ENCODE measurements at places on chromosomes 11 and 22.

GRCh38 chr11:21646351-21646750 is 546.5 kb upstream of the ANO5 start:
- no peaks in the 10 kb centered on the region for H3K27me3 ChIP-seq
- H3K36me3 ChIP-seq: no peaks in the 10 kb centered on the region
- no peak for DNase-seq
- H3K27ac ChIP-seq: no peak overlapping the region

DNA sequence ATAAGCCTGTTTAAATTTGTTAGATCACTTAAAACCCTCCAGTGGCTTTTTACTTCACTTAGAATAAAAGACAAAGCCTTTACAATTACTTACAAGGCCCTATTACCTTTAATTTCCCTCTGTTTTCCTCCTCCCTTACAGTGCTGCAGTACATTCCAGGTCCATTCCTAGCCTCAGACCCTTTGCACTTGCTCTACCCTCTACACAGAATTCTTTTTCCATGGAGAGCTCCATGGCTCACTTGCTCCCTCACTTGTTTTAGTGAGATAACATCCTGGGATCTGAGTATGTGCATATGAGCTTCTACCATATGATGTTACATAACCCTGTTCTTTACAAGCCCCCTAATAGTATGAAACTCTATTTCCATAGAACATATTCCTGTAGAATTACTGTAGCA is 24.4 kb downstream of the ZNF214 start:
- no peak overlapping the region for H3K27ac ChIP-seq
- H3K27me3 ChIP-seq: no peaks in the 10 kb centered on the region
- H3K36me3 ChIP-seq: no peaks in the 10 kb centered on the region
- no peak overlapping the region for H3K4me3 ChIP-seq

GRCh38 chr11:62796281-62796680 is 4.5 kb upstream of the TMEM223 start:
- peaks cover 71% of the 10 kb centered on the region for H3K36me3 ChIP-seq
- H3K4me1 ChIP-seq: peaks cover 11% of the 10 kb centered on the region

DNA sequence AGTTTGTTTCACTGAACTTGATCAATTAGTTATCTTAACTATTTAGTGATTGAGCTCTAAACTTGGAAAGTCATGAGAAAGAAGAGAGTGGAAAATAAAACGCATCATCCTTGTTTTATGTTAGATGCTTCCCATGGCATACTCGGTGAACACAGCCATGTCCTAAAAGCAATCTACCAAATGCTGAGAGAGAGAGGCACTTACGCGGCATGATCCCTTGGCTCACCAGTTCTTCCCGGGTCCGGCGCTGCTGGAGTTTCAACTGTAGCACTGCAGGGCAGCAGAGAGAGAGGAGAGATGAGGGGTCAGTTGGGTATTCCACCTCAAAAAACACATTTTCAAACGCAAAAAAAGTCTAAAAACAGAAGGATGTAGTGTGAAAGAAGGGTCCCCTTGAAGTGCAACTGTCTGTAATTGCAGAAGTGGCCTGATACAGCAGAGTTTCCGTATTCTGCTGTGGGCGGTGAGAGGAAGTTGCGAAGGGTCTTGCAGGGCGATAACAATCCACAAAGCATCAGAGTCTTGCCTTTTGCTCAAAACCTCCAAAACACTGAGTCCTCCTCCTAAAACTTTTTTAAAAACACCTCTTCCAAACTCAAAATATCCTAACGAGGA is 92.7 kb downstream of the SGSM3 start:
- peaks cover 29% of the 10 kb centered on the region for H3K4me1 ChIP-seq
- H3K27me3 ChIP-seq: no peaks in the 10 kb centered on the region
- H3K36me3 ChIP-seq: no peaks in the 10 kb centered on the region
- peak; percentile 7 for DNase-seq

DNA sequence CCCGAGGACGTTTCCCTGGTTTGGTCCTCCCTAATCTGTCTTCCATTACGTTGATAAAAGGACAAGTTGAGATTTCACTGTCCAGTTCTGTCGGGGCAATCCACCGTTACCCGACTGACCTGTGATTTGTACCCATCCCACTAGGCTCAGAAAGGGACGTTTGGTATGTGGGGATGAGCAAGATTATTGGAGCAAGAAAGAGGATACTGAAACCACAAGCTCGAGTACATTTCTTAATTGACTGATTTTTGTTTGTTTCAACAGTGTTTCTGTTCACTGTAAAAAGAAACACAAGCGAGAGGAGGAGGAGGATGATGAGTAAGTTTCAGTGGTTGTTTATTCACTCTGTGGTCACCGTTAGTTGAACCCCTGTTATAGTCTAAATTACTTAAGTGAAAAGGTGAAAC is 969 bp downstream of the CCDC117 start:
- H3K27me3 ChIP-seq: no peaks in the 10 kb centered on the region
- DNase-seq: no peak

DNA sequence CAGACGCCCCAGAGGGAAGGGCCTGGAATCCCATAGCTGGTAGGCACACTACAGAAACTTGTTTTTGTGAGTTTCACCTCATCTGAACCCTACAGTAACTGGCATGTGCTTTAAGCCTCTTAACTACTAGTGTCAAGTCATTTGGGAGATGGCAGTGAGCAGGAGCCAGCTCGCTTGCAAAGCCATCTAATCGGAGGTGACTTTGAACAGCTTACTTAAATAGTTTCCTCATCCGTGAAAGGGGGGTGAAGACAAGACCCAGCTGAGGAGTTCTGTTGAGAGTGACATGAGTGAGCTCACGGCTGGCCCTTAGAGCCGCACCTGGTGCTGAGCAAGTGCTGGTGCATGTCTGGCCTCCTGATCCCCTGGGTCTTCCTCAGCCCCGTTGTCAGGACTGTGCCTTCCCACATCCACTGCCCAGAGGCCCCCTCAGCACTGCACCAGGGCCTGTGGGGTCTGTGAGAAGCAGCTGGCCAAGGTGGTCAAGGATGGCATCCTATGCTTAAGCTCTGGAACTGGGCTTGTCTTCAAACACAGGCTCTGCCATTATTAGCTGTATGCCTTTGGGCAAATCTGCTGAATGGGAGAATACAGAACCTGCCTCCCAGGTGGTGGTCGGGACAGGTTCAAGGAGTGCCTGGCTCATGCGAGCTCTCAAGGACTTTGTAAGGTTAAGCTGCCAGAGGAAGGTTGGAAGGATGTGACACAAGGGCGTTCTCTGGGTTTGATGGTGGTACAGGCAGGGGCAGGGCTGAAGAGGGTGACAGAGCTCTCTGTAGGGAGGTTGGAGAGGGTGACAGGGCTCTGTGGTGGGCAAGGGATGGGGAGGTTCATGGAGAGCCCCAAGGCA is 27.3 kb downstream of the INCENP start:
- peaks cover 51% of the 10 kb centered on the region for H3K36me3 ChIP-seq
- no peak for DNase-seq
- H3K27ac ChIP-seq: no peak overlapping the region
- no peaks in the 10 kb centered on the region for H3K4me1 ChIP-seq
- H3K4me3 ChIP-seq: no peak overlapping the region

GRCh38 chr11:61969838-61970662 is 2.6 kb upstream of the FTH1 start:
- H3K4me3 ChIP-seq: no peak overlapping the region
- peaks cover 9% of the 10 kb centered on the region for H3K36me3 ChIP-seq
- H3K27me3 ChIP-seq: no peaks in the 10 kb centered on the region
- DNase-seq: no peak
- no peak overlapping the region for H3K27ac ChIP-seq

DNA sequence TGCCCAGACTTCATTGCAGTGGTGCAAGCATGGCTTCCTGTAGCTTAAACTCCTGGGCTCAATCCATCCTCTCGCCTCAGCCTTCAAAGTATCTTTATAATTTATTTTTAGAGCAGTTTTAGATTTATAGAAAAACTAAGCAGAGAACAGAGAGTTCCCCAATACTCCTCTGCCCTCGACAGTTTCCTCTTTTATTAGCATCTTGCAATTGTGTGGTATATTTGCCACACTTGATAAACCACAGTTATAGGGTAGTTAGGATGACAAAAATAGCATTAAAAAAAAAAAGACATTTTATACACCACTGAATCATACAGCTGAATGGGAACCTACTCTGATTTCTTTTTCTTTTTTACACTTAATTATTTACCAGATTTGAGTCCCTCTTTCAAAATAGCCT is 31.2 kb downstream of the MS4A2 start:
- no peaks in the 10 kb centered on the region for H3K4me1 ChIP-seq
- no peaks in the 10 kb centered on the region for H3K36me3 ChIP-seq
- no peak overlapping the region for H3K27ac ChIP-seq
- H3K4me3 ChIP-seq: no peak overlapping the region
- DNase-seq: no peak

DNA sequence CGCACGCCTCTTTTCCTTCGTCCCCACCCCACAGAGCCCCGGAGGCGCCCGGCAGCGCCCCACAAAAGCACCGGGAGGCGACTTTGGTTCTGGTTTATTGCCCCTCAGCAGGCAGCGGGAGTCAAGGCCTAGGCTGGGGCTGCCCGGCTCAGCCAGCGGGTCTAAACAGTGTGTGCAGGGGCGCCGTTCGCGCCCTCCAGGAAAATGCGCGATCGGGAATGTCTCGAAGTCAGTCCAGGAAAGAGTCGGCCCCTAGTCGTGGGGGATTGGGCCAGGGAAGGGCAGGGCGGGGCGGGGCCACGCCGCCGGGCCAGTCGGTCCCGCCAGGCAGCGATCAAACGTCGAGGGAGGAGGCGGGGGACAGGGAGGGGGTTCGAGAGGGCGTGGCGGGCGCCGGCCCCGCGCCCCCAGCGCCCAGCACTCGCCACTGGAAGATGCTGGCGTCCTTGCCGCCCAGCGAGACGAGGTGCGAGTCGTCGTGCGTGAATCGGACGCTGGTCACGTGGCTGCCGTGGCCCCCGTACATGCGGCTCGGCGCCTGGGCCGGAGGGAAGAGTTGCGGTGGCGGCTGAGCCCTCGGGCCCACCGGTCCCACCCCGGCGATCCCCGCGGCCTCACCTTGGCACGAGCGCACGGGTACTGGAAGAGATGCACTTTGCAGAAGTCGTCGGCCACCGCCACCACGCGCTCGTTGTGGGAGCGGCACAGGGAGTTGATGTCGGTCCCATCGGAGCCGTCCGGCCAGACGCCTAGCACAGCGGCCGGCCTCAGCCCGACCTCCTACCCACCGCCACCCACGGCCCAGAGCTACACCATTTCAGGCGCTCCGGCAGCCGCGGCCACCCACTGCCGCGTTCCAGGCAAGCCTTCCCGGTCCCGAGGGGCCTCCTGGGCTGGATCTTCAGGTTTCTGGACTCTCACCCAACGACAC is 741 bp upstream of the MTA2 start:
- H3K4me3 ChIP-seq: peak overlapping the region; percentile 97
- H3K27me3 ChIP-seq: no peaks in the 10 kb centered on the region
- H3K36me3 ChIP-seq: peaks cover 29% of the 10 kb centered on the region
- DNase-seq: peak; percentile 51
- H3K27ac ChIP-seq: peak overlapping the region; percentile 88

GRCh38 chr11:69487391-69487790 is 5.9 kb downstream of the LINC01488 start:
- H3K4me1 ChIP-seq: no peaks in the 10 kb centered on the region
- no peak overlapping the region for H3K27ac ChIP-seq
- H3K36me3 ChIP-seq: no peaks in the 10 kb centered on the region
- H3K27me3 ChIP-seq: no peaks in the 10 kb centered on the region
- no peak for DNase-seq

- H3K4me3 ChIP-seq: peak overlapping the region; percentile 43
- no peaks in the 10 kb centered on the region for H3K4me1 ChIP-seq
- DNase-seq: no peak
Observed at GRCh38 chr22:49052023-49052538, 775.6 kb downstream of the BRD1 start.

DNA sequence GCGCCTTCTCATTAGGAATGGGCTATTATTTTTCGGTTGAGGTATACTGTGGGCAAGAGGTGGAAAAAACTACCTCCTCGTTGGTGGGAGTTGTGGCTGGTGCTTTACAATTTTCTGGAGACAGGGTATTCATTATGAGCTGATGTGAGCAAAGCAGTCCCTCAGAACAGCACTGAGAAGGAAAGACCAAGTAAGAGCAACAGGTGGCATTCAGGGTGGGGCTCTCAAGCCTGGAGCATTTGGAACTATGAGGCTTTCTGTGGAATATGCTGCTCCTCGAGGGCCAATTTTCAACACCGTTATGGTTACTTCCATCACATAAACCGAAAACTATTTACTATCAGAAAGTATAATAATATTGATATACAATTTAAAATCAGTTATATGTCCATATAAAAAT is 3.7 kb downstream of the SNX19 start:
- no peak overlapping the region for H3K27ac ChIP-seq
- peaks cover 7% of the 10 kb centered on the region for H3K4me1 ChIP-seq
- H3K27me3 ChIP-seq: no peaks in the 10 kb centered on the region
- no peak for DNase-seq
- H3K4me3 ChIP-seq: no peak overlapping the region

GRCh38 chr11:112881461-112881860 is 79.8 kb upstream of the NCAM1 start:
- no peaks in the 10 kb centered on the region for H3K27me3 ChIP-seq
- no peaks in the 10 kb centered on the region for H3K4me1 ChIP-seq
- no peak for DNase-seq

GRCh38 chr11:59839615-59840014 is 5.7 kb downstream of the CBLIF start:
- no peak for DNase-seq
- no peaks in the 10 kb centered on the region for H3K27me3 ChIP-seq
- no peaks in the 10 kb centered on the region for H3K36me3 ChIP-seq
- no peak overlapping the region for H3K4me3 ChIP-seq
- H3K4me1 ChIP-seq: no peaks in the 10 kb centered on the region

GRCh38 chr22:17152971-17153370 is 6.1 kb downstream of the HDHD5 start:
- H3K27me3 ChIP-seq: no peaks in the 10 kb centered on the region
- H3K36me3 ChIP-seq: peaks cover 9% of the 10 kb centered on the region
- H3K27ac ChIP-seq: no peak overlapping the region
- H3K4me1 ChIP-seq: peaks cover 8% of the 10 kb centered on the region
- no peak overlapping the region for H3K4me3 ChIP-seq

GRCh38 chr11:111097191-111097590 is 148.3 kb upstream of the POU2AF2 start:
- no peaks in the 10 kb centered on the region for H3K4me1 ChIP-seq
- H3K27me3 ChIP-seq: no peaks in the 10 kb centered on the region
- no peak overlapping the region for H3K27ac ChIP-seq
- H3K36me3 ChIP-seq: no peaks in the 10 kb centered on the region

GRCh38 chr22:44519886-44520285 is 21.9 kb upstream of the RTL6 start:
- H3K36me3 ChIP-seq: no peaks in the 10 kb centered on the region
- H3K4me3 ChIP-seq: no peak overlapping the region
- no peaks in the 10 kb centered on the region for H3K4me1 ChIP-seq

DNA sequence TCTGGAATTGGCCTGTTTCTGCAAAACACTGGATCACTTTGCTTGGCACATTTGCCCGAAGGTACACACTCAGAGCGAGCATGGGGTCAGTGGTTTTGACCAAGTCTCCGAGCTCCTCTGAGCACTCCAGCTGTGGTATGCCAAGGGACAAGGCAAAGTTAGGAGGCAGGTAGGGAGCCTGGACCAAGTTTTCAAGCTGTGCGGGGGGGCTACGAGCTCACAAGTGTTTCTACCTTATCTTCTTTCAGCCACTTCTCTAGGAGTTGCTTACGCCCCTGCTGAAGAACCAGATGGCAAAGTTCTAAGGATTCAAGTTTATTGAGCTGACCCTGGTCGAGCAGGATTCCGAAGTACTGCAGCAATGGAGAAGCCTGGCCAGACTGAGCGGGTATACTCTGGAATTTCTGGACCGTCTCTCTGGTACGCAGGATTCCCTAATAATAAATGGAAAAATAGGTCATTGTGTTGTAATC is 54.7 kb upstream of the SLC25A1 start:
- no peaks in the 10 kb centered on the region for H3K27me3 ChIP-seq
- no peak for DNase-seq
- H3K36me3 ChIP-seq: no peaks in the 10 kb centered on the region
- no peak overlapping the region for H3K27ac ChIP-seq
- H3K4me3 ChIP-seq: no peak overlapping the region

GRCh38 chr11:83070044-83070701 is 1.5 kb downstream of the RAB30 start:
- peaks cover 14% of the 10 kb centered on the region for H3K4me1 ChIP-seq
- no peak for DNase-seq
- H3K27me3 ChIP-seq: no peaks in the 10 kb centered on the region
- H3K36me3 ChIP-seq: no peaks in the 10 kb centered on the region
- H3K4me3 ChIP-seq: peak overlapping the region; percentile 69
